ENCODE measurements at places on chromosomes 6 and 20. TPM values are rescaled to one million over a fixed set of nuclear protein-coding genes. Genes with fewer than 3 reads are reported as not detected.
A peak's percentile ranks its signal among the peaks of the same experiment; 100 is the strongest.

The SPATS1 gene
- not detected for total RNA-seq

The ARID1B gene
- 53.1 TPM for total RNA-seq

DNA sequence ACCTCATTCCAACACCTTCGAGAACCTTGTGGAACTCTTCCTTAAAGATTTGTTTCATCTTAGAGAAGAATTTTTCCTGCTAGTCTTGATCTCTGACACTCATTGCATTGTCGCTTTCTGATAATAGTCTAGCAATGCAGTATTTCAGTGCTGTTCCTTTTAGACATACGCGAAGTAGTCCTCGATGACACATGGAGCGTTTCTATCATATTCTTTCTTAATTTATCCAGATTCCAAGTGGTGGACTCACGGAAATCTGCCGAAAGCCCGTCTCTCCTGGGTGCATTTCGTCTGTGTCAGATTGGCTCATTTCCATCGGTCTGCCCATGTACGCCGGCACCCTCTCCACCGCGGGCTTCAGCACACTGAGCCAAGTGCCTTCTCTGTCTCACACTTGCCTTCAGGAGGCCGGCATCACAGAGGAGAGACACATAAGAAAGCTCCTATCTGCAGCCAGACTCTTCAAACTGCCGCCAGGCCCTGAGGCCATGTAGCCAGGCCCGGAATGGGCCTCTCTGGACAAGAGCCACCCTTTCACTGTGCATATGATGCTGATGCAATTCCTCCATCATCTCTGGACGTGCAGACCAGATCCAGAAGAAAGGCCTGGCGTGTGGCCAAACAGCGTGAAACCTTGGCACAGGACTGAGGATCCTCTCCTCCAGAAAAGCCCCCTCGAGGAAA is 198.6 kb upstream of the UST start:
- DNase-seq = no peak

- DNase-seq = no peak
Measured at GRCh38 chr6:92329208-92329847, 1090.0 kb downstream of the EPHA7 start.

The VGLL2 gene
- total RNA-seq = not detected

DNA sequence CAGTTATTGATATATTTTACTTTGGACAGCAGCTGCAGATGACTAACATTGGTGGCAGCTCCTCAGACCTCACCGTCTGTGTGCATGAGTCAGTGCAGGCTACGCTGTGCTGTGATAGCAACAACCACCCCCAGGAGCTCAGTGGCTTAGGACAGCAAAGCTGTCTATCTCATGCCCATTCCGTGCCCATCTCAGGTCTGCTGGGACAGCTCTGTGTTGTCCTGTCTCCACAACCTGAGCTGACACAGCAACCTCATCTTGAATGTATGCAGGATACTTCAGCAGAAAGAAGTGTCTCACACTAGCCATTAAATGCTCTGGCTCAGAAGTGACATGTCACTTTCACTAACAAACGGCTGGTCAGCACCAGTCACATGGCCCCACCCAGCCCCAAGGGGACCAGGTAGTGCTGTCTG is 47.7 kb downstream of the BANF2 start:
- no peak for DNase-seq

DNA sequence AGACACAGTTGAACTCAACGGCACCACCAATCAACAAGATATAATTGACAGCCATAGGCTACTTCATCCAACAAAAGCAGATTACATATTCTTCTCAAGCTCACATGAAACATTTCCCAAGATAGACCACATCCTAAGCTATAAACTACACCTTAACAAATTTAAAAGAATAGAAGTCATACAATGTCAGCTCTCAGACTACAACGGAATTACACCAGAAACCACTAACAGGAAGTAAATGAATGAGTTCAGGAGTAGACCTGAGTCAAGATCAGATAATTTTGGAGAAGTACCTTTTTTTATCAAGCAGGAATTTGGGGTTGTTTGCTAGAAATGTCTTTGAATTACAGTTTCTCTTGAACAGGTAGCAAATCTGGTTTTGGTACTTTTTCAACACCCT is 237.8 kb downstream of the TBX18 start:
- no peak for DNase-seq

The BNIP5 gene
- not detected for total RNA-seq

DNA sequence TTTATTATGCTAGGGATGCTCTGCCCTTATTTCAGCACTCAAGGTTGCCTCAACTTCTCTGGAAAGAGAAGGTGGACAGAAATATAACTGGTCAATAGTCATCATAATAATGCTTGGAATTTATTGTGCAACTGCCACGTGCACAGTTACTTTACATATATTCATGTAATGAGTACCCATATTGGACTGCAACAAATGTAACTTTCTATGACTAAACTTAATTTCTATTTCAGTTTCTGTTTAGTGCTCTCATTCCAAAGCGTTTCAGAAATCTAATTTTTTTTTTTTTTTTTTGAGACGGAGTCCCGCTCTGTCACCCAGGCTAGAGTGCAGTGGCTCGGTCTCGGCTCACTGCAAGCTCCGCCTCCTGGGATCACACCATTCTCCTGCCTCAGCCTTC is 28.3 kb upstream of the CD83 start:
- no peak for DNase-seq

The ASIP gene
- not detected for total RNA-seq

DNA sequence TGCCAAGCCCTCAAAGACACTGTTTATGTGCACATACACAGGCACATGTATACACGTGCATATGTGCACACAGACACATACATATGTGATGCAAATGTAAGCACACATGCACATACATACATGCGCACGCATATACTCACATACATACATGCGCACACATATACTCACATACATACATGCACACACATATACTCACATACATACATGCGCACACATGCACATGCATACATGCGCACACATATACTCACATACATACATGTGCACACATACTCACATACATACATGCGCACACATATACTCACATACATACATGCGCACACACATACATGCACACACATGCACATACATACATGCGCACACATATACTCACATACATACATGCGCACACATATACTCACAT is 20.5 kb upstream of the FOXQ1 start:
- DNase-seq = no peak

DNA sequence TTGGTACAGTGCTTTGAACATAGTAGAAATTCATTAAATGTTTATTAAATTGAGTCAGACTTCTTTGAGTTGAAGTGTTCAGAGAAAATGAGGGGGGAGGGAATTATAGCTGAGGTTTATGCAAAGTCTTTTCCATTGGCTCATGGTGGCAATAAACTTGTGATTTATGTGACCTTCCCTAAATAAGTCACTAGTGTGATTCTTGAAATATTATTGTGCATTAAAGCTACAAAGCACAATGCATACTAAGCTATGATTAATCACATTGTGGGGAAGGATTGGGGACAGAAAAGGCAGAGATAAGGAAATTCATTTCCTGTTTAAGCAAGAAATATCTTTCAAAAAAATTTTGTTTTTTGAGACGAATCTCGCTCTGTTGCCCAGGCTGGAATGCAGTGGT is 877.5 kb downstream of the TFAP2A start:
- no peak for DNase-seq

The CASP8AP2 gene
- 37.5 TPM for total RNA-seq

GRCh38 chr6:34484899-34485298 is 19.0 kb downstream of the PACSIN1 start:
- DNase-seq = peak; percentile 79

- DNase-seq = no peak
Measured at GRCh38 chr6:44512868-44513741, 125.6 kb downstream of the CDC5L start.

- DNase-seq = peak; percentile 75
Measured at GRCh38 chr6:43773050-43773979, 3.3 kb downstream of the VEGFA start.

The ZNF512B gene
- total RNA-seq = 21.4 TPM

GRCh38 chr6:79605061-79605460 is 26.1 kb upstream of the SH3BGRL2 start:
- no peak for DNase-seq

The SRSF12 gene
- 0.48 TPM for total RNA-seq

The COL9A1 gene
- total RNA-seq = not detected

GRCh38 chr20:38789503-38790199 is 15.8 kb upstream of the PPP1R16B start:
- DNase-seq = no peak

DNA sequence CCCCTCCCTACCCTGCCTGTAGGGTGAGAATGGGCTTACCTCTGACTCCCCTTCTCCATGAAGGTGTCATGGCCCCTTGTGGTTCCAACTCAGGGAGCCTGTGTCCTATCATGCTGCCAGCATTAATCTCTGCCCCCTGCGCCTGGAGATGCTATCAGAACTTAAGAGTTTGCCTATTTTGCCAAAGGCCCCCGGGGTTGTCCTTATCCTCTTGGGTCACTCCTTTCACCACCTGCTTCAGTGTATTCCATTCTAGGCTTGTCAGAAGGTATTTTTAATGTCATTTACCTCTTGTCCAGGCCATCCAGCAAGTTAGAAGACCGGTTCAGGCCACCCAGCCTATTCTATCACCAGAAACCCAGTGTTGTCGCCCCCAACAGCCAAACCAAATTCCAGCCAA is 10.5 kb downstream of the RRBP1 start:
- DNase-seq = no peak

- no peak for DNase-seq
Measured at GRCh38 chr6:159056003-159056402, 11.2 kb upstream of the TAGAP start.

GRCh38 chr20:53080969-53081871 is 109.1 kb downstream of the TSHZ2 start:
- DNase-seq = no peak

The MRPS26 gene
- 60.0 TPM for total RNA-seq

GRCh38 chr20:62120990-62121775 is 1.1 kb upstream of the LSM14B start:
- DNase-seq = no peak

The AGER gene
- total RNA-seq = 21.6 TPM

DNA sequence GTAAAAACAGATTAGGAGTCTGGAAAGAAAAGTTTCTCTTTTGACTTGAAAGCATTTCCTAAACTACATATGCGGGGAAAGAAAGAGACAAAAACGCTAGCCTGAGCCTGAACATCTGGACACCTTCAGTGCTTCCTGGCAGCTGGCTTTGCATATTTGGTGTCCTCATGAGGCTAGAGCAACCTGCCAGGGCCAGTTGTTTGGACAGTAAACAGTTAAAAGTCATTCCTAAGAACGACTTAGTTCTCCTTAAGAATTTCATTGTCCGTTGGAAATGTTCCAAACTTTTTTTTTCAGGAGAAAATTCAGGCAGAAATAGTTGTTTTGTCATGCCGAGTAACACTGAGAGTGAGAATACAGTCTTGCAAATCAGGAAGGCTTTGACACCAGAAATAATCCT is 199.8 kb downstream of the SMOC2 start:
- no peak for DNase-seq

The PAK5 gene
- not detected for total RNA-seq

GRCh38 chr20:44959638-44960102 is 527 bp downstream of the TOMM34 start:
- peak; percentile 51 for DNase-seq

- no peak for DNase-seq
Measured at GRCh38 chr6:82260997-82261732, 13.6 kb upstream of the IBTK start.

GRCh38 chr20:51176876-51177275 is 154.0 kb upstream of the KCNG1 start:
- no peak for DNase-seq

GRCh38 chr6:29976588-29977424 is 34.5 kb downstream of the HLA-A start:
- DNase-seq = peak; percentile 57

GRCh38 chr6:54722328-54722727 is 124.2 kb upstream of the FAM83B start:
- DNase-seq = no peak

GRCh38 chr6:46583081-46583480 is 69.5 kb downstream of the CYP39A1 start:
- no peak for DNase-seq

The TMEM244 gene
- not detected for total RNA-seq

The FAXC gene
- not detected for total RNA-seq

- no peak for DNase-seq
Measured at GRCh38 chr6:136895901-136896300, 26.2 kb upstream of the SLC35D3 start.

- DNase-seq = no peak
Measured at GRCh38 chr6:10561611-10562199, 40.6 kb downstream of the GCNT2 start.

DNA sequence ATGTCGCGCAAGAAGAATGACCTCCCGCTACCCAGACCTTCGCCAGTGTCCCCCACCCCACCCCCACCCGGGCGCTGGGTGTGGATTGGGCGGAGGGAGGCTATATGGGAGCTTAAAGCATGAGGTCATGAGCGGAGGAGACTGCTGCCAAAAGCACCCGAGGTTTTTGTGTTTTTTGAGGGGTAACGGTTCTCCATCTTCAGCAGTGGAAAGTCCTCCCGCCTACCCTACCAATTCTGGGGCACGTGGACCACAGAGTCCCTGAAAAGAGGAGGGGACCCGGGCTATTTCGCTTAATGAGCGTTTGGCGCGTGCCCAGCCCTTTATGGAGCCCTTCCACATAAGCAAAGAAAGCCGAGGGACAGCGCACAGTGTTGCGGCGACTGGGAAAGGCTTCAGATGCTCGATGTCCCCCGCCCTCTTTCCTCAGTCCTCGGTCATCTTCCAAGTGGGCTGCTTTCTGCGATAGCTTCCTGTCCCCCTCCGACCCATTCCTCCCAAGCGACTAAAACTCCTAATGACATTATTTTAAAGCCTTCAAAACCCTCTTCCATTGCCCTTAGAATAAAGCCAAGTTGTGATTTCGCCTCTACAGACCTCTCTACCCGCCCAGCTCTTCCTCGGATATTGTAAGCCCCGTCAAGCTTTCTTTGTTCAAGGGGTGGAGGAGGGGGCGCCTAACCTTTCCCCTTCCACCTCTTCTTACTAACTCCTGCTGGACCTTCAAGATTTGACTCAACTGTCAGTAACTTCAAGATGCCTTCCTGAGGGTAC is 2.1 kb upstream of the TRERF1 start:
- DNase-seq = no peak

The POM121L2 gene
- total RNA-seq = not detected

The SUMO4 gene
- total RNA-seq = 11.2 TPM

The CFB gene
- 1.9 TPM for total RNA-seq

The ABHD16B gene
- total RNA-seq = not detected

- DNase-seq = no peak
Measured at GRCh38 chr6:3820563-3820962, 28.6 kb upstream of the FAM50B start.

- no peak for DNase-seq
Measured at GRCh38 chr6:127858727-127859391, 42.0 kb downstream of the THEMIS start.

- DNase-seq = no peak
Measured at GRCh38 chr20:39795401-39796272, 833.5 kb downstream of the DHX35 start.

The WFDC12 gene
- not detected for total RNA-seq
